CD4-positive, alpha-beta T cell treated with Interleukin-17A for 4 hours (primary cell): ENCODE measurements at places on chromosomes 4 and X.

- no peak for DNase-seq
Observed at GRCh38 chrX:31546126-31546525, 474.3 kb upstream of the FTHL17 start.

GRCh38 chr4:143320113-143320512 is 16.6 kb upstream of the GAB1 start:
- DNase-seq = no peak

DNA sequence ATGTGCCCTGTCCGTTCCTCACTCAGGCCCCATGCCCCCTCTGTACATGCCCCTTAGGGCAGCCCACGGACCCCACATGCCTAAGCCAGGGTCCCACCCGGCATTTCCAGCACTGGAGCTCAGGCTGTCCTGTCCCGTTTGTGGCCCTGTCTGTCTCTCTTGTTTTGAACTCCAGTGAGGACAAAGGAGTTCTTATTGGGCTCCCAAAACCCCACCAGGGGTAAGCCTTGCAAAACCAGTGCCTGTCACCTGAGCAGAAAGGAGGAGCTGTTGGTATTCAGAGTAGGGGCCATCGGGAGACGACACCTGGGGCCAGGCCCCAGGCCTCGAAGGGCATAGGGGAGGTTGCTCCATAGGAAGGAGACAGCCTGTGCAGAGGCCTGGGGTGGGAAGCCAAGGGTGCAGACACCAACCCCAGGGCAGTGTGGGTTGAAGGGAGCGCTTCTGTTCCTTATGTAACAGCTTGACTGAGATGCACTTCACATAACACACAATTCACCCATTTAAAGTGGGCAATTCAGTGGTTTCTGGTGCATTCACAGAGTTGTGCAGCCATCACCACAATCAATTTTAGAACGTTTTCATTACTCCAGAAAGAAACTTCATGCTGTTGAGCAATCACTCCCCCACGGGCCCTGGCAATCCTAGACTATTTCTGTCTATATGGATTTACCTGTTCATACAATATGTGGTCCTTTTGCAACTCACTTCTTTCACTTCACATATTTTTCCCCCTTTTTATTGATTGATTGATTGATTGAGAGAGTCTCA is 31.7 kb downstream of the MAN2B2 start:
- DNase-seq = no peak

DNA sequence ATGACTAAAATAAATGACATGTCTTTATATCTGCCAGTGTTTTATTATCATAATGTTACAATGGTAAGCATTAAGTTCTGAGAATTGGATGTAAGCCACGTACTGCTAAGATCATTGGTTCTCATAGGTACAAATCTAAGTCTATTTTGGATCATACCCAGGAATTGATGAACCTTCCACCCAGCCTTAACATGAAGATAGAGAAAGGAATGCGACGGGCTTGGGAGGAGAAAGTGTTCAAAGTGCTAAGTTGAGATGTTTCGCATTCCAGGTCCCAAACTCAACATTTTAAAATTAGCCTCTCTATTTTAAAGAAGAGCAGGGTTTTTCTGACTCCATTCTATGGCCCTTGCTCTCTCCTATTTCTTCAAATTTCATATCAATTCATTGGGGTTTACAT is 54.9 kb upstream of the FRAS1 start:
- no peak for DNase-seq

GRCh38 chrX:75522565-75523431 is at the start of gene ZDHHC15:
Gene ZDHHC15, minus strand, starts transcription at chrX:75523037. Its CDS starts 13 bp downstream, at chrX:75523024.
- peak; percentile 64 for DNase-seq
